ENCODE measurements at places on chromosomes 12 and 14.

DNA sequence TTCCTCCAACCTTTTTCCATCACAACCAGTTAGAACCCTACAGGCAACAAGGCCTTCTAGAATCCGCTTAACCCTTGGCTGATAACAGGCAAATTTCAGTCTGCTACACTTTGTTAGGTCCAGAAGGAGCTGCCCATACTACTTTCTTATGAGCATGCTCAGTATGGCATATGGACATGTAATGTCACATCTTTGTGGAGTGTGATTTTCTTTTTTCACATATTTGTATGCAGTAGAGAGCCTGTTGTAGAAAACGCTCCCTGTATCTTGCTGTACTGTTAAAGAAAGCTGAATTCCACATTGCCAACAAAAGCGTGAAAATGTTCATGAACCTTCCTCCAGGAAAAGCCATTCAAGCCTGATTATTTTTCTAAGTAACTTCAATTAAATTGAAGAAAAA, 196.5 kb downstream of the SLC41A2 start:
- DNase-seq, result no peak

DNA sequence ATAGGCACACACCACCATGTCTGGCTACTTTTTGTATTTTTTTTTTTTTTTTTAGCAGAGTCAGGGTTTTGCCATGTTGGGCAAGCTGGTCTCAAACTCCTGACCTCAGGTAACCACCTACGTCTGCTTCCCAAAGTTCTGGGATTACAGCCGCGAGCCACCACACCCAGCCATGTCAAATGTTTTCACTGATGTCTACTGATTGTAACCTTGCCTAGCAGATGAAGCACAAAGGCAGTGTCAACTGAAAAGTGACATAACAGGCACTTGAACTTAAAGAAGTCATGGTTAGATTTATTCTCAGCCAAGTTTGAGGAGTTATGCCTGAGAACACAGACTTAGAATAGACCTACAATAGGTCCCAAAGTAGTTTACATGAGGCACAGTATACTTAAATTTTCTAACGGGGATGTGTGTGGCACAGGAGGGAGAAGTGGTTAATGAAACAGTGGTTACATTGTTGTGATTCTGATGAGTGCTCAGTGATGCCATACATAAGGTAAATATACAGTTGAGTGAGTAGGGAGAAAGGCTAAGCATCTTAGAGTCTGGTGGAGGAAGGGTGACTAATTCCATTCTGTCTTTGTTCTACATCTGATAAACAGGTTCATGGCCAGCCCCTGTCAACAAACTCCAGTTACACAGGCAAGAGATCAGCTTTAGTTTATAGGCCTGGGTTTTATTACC, 12.6 kb upstream of the RNASE4 start:
- DNase-seq, result no peak

GRCh38 chr12:115762936-115763335, 514.6 kb downstream of the MED13L start:
- no peak for DNase-seq

DNA sequence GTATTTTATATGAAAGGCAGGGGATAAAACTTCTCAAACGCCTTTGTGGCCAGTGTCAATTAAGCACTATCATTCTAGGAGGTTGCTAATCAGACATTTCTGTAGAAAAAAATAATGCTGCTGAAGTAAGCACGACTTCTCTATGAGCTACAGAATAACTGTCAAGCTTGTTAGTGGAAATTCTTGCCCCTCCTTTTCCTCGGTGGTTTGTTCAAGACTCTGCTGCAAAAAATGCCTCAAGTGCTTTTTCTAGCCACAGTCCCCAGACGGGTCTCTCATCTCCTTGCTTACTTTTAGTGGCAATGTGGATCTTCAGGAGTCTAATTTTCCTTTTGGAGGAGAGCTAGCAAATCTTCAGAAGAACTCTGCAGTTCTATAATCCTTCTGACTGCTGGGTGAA, 452.0 kb downstream of the FUT8 start:
- no peak for DNase-seq

- DNase-seq, result no peak
Observed at GRCh38 chr12:26728205-26729050, 104.6 kb downstream of the ITPR2 start.

All from natural killer cell treated with Interleukin-12 subunit alpha and Interleukin-12 subunit beta and Interleukin-15 and Interleukin-18, amount 100 ng/mL, for 72 hours (primary cell).